ENCODE measurements at places on chromosomes 13 and 19. TPM values are rescaled to one million over a fixed set of nuclear protein-coding genes. Genes with fewer than 3 reads are reported as not detected.

Gene CAMSAP3
- total RNA-seq: 10.6 TPM

Gene HIF3A
- total RNA-seq: 163 TPM

Gene ZNF264
- 50.5 TPM for total RNA-seq

Gene FGF22
- total RNA-seq: not detected

Gene SOX1
- not detected for total RNA-seq

DNA sequence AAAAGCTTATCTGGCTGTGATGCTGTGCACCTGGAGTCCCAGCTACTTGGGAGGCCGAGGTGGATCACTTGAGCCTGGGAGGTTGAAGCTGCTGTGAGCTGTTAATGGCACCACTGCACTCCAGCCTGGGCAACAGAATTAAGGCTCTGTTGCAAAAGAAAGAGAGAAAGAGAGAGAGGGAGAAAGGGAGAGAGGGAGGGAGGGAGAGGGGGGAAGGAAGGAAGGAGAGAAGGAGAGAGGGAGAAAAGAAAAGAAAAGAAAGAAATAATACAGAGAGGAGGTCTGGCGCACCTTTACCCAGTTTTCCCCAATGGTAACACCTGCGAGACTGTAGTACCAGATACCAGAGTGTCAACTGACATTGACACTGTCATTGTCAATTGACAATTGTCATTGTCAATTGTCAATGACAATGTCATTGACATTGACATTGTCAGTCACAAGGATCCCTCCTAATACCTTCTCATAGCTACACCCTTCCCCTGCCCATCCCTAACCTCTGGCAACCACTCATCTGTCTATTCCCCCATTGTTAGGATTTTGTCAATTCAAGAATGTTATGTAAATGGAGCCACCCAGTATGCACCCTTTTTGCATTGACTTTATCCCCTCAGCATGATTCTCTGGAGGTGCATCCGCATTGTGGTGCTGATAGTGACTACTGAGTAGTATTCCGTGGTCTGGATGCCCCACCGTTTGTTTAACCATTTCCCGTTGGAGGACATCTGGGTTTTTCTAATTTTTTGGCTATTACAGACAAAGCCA is 21.3 kb downstream of the PAK4 start:
- H3K4me1 ChIP-seq: peaks cover 23% of the 10 kb centered on the region
- H3K36me3 ChIP-seq: no peaks in the 10 kb centered on the region
- H3K27me3 ChIP-seq: no peaks in the 10 kb centered on the region
- no peak overlapping the region for H3K4me3 ChIP-seq
- no peak for DNase-seq
- no peak overlapping the region for H3K27ac ChIP-seq

DNA sequence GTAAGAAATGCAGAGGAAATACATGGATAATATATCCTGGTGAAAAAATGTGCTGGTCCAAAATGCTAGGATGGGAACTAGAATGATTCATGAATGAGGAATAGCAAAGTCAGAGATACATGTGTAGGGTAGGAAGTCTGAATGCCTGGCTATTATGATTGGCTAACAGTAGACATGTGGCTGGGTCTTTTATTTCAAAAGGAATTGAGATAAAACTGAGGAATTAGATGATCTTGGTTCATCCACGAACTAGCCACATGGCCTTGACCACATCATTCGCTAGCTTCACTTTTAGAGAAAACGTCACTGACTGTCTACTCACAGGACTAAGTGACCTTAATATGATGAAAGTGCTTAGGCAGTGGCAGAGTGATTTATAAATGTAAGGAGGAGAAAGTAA is 103.1 kb downstream of the TRPC4 start:
- H3K4me1 ChIP-seq: no peaks in the 10 kb centered on the region
- no peak overlapping the region for H3K27ac ChIP-seq
- H3K27me3 ChIP-seq: no peaks in the 10 kb centered on the region
- DNase-seq: no peak
- H3K36me3 ChIP-seq: no peaks in the 10 kb centered on the region

DNA sequence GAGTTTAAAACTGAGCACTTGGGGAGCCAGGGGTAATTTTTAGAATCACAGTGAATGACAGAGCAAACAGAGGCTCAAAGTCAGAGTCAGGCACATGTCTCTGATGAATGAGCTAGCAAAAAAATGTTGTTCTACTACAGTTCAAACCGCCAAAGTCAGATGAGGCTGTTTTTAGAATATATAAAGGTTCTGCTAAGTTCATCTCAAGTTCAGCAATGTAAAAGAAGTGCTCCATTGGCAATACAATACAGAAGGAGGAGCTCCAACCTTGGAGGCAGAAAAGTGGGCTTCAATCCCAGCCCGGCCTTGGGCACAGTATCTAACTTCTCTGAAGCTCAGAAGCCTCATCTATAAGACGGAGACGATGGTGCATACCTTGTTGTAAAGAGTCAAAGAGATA is 70.1 kb upstream of the IPO5 start:
- no peaks in the 10 kb centered on the region for H3K36me3 ChIP-seq
- no peaks in the 10 kb centered on the region for H3K27me3 ChIP-seq
- no peak for DNase-seq
- H3K4me3 ChIP-seq: no peak overlapping the region
- peaks cover 3% of the 10 kb centered on the region for H3K4me1 ChIP-seq
- no peak overlapping the region for H3K27ac ChIP-seq

GRCh38 chr13:98648141-98648540 is 71.2 kb upstream of the STK24 start:
- no peak for DNase-seq
- no peaks in the 10 kb centered on the region for H3K27me3 ChIP-seq
- H3K4me3 ChIP-seq: no peak overlapping the region
- no peak overlapping the region for H3K27ac ChIP-seq
- H3K4me1 ChIP-seq: peaks cover 1% of the 10 kb centered on the region

DNA sequence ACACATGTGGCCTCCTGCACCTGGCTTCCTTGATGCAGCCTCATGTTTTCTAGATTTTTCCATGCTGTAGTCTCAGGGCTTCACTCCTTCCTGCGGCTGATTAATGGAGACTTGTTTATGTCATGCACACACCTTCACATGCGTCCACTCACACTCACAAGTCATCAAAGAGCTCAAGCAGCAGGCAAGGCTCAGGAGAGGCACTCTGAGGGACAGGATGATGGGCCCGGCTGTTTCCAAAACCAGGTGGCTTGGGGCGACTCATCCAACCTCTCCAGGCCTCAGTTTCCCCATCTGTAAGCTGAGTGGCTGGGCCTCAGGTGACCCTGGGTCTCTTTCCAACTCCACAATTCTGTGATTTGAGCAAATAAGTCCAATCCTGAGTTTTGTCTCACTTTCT is 36.9 kb downstream of the RASA3 start:
- H3K27ac ChIP-seq: no peak overlapping the region
- no peak overlapping the region for H3K4me3 ChIP-seq
- no peak for DNase-seq

- H3K36me3 ChIP-seq: no peaks in the 10 kb centered on the region
- no peak overlapping the region for H3K4me3 ChIP-seq
- no peaks in the 10 kb centered on the region for H3K27me3 ChIP-seq
- H3K27ac ChIP-seq: no peak overlapping the region
- no peak for DNase-seq
- no peaks in the 10 kb centered on the region for H3K4me1 ChIP-seq
Observed at GRCh38 chr19:6577476-6578125, 13.3 kb downstream of the CD70 start.

GRCh38 chr13:20702915-20703779 is at the start of gene IL17D:
TSS of gene IL17D (plus strand) at chr13:20703699. CDS start at chr13:20704002, 303 bp downstream.
- DNase-seq: peak; percentile 18
- no peaks in the 10 kb centered on the region for H3K36me3 ChIP-seq
- peak within 1 kb of the TSS; percentile 42 for H3K4me3 ChIP-seq
- no peak within 1 kb of the TSS for H3K27ac ChIP-seq
- H3K27me3 ChIP-seq: peaks cover 6% of the 10 kb centered on the region

DNA sequence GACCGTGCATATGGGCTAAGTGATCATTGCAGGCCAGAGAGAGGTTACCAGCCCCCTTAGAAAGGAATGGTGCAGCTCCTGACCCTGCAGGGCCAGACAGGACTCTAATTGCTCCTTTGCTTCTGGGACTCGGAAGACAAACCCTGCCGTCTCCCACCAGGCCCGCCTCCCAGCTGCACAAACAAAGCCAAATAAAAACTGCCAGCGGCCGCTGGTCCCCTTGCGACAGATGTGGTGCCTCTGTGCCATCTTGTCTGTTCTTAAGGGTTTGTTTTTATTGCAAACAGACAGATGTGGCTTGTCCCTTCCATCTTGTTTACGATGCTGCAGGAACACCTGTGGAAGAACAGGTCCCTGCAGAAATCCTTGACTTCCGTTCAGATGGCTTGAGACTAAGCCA is 434.4 kb upstream of the TSHZ3 start:
- no peak overlapping the region for H3K27ac ChIP-seq
- no peak for DNase-seq
- H3K36me3 ChIP-seq: no peaks in the 10 kb centered on the region

DNA sequence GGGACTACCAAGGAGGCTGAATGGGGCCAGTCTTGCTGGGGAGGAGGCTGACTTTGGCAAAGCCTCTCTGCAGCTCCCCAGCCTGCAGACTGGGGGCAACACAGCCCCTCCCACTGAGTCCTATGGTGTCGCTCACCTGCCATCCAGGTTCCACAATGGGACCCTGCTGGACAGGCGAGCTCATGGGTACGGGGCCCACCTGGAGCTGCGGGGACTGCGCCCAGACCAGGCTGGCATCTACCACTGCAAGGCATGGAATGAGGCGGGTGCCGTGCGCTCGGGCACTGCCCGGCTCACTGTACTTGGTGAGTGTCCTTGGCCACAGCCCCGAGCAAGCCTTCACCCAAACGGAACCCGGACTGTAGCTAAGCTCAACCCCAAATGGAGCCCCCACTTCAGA is 5.0 kb downstream of the CILP2 start:
- no peak overlapping the region for H3K4me3 ChIP-seq
- H3K27me3 ChIP-seq: peaks cover 8% of the 10 kb centered on the region
- H3K36me3 ChIP-seq: no peaks in the 10 kb centered on the region

DNA sequence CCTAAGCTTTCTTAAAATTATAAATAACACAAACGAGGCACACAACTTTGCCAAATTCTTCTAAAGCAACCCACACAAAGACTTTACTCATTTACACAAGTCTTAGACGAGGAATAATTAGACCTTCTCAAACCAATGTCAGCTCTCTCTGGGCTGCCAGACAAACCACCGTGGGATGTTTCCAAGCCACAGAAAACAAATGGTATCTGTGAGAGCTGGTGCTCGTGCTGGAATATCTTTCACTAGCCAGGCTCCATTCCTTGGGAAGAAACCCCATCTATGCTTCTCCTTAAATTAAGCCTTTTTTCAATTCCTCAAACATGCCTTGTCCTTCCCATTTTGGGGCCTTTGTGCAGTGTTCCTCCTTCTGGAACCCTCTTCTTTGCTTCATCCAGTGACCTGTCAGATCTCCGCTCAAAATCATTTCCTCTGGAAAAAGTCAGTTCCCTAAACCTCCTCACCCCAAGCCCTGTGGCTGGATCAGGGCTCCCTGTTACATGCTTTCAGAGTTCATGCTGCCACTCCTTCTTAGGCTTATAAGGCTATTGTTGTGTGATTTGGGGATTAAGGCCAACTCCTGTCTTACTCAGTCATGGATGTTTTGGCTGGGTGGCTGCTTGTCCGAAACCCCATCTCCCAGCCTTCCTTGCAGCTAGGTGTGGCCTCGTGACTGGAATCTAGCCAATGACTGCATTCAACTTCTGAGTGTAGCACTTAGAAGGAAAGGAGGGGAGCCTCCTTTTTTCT is 64.2 kb upstream of the GTF2F2 start:
- H3K36me3 ChIP-seq: no peaks in the 10 kb centered on the region
- H3K4me1 ChIP-seq: no peaks in the 10 kb centered on the region
- no peaks in the 10 kb centered on the region for H3K27me3 ChIP-seq

DNA sequence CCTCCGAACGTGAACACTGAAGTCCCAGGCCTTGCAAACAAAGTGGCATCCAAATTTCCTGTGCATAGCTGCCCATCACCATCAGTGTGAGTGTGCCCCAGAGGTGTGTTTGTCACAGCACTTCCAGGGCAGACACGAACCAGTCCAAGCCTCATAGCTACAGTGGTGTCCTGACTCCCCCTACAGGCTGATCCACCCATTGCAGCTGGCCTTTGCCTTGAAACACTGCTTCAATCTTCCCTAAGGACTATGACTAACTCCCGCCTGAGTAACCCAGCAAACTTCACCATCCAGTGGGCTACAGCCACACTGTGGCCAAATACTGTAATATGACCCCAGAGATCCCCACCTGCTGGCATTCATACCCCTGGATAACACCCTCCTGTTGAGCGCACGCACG is 3.9 kb downstream of the ZNF266 start:
- H3K27me3 ChIP-seq: no peaks in the 10 kb centered on the region
- H3K36me3 ChIP-seq: peaks cover 5% of the 10 kb centered on the region
- no peak overlapping the region for H3K4me3 ChIP-seq

DNA sequence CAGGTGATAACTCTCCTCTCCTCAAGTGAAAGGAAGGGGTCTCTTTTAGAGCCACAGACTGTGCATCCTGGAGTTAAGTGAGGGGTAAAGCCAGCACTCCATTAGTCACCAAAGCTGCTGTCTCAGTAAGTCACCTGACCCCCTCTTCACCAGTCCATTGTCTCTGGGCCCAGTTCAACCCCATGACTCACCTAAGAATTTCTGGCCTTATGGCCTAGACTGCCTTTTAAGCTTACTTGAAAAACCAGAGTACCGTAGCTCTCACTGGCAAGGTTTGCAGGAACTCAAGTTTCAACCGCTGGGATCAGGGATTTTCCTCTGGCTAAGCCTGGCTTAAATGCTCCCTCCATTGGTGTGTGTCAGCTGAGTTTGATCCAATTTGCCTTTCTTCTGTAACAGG is 23.4 kb upstream of the EID2 start:
- H3K4me1 ChIP-seq: no peaks in the 10 kb centered on the region
- DNase-seq: peak; percentile 3
- no peaks in the 10 kb centered on the region for H3K36me3 ChIP-seq
- H3K27me3 ChIP-seq: peaks cover under 1% of the 10 kb centered on the region
- H3K4me3 ChIP-seq: no peak overlapping the region

GRCh38 chr13:98405690-98406344 is 171.1 kb downstream of the STK24 start:
- H3K27me3 ChIP-seq: no peaks in the 10 kb centered on the region
- no peaks in the 10 kb centered on the region for H3K4me1 ChIP-seq
- H3K27ac ChIP-seq: no peak overlapping the region
- no peak for DNase-seq

DNA sequence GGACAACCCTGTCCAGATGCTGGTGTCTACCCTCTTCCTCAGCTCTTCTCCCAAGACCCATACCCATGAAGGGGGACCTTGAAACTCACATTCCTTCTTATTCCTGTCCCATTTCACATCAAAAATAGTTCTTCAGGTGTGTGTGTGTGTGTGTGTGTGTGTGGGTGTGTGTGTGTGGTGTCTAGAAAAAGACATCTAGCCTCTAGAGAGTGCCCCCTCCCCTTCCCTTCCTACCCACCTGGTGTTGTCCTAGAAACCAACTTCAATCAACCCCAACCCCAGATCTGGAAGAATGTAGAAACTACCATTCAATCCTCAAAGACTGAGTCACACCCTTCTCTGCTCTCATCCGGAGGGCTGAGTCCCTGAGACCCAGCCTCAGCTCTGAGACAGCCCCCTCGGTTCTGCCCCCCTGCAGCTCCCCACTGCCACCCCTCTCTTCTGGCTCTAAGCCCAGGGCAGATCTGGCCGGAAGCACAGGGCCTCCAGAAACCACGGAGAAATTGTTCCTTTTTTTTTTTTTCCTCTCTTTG is 3.5 kb downstream of the KCNN4 start:
- H3K27ac ChIP-seq: no peak overlapping the region
- peaks cover 58% of the 10 kb centered on the region for H3K27me3 ChIP-seq
- DNase-seq: no peak
